AG10803 (cell line): ENCODE measurements at places on chromosomes 12 and 14.

GRCh38 chr12:122159882-122160281, 14.1 kb downstream of the IL31 start:
- DNase-seq: no peak

DNA sequence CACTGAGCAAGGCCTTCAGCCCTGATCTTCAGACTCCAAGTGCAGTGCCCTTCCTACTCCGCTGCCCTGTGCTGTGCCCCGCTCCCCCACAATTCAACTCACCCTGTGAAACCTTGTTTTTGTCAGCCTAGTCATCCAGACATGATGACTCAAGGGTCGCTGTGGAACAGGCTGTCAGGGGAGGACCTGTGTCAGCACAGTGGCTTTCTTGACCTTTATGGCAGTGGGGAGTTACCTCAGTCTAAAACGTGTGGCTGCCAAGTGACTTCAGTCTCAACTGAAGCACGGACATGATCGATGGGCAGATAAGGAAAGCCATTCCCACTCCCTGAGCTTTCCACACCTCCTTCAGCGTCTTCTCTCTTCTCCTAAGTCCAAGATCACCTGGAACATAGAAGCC, 16.3 kb upstream of the FLVCR2 start:
- DNase-seq: no peak

DNA sequence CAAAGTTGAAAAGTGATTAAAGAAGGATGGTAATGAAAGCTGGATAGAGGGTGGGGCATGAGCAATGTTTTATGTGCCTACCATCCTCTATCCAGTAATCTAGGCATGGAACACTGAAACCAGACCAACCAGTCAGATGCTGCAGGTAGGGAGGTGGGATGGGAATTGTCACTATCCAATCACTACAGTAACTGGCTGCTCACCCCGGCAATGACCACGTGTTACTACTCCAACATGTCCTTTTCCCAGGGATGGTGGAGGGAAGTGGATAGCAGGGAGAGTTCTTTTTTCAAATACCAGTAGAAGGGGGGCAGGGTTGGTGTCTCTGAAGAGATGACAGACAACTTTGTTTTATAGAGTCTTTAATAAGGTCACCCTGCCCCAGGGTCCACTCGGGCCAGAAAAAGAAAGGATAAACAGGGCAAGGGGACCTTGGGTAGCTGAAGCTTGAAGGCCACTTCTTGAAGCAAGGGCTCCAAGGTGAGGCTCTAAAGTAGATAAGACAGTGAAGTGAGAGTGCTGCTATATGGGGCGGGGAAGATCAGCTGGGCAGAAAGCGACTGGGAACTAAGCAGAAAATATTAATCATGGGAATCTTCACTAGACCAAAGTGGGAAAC, 14.7 kb upstream of the CDH24 start:
- no peak for DNase-seq

- DNase-seq: no peak
Observed at GRCh38 chr14:95085321-95085720, 72.0 kb downstream of the DICER1 start.

- no peak for DNase-seq
Observed at GRCh38 chr12:45731190-45731775, 1.8 kb downstream of the ARID2 start.

DNA sequence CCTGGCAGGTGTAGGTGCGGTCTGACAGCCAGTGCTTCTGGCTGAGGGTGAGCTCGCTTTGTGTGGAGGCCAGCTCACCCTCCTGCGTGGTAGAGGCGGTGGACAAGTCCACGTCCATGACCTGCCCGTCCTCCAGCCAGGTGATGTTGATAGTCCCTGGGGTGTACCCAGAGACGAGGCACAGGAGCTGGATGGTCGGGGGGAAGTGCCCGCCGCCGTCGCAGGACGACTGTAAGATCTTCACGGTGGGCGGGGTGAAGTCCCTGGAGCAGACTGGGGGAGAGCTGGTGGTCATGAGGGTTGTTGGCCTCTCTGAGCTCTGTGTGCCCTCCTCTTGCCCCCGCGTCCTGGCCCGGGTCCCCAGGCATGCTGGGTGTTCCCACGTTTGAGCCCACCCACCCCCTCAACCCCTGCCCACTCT, 74.6 kb downstream of the TMEM121 start:
- DNase-seq: no peak
